Uterus (tissue), 4 donors: ENCODE measurements at places on chromosomes 1 and 21. TPM values are rescaled to one million over a fixed set of nuclear protein-coding genes. Genes with fewer than 3 reads are reported as not detected.
A peak's percentile ranks its signal among the peaks of the same experiment; 100 is the strongest.

GRCh38 chr21:34367320-34367935 lies 3.6 kb downstream of the KCNE2 start:
- peak; percentile 47 for DNase-seq

DNA sequence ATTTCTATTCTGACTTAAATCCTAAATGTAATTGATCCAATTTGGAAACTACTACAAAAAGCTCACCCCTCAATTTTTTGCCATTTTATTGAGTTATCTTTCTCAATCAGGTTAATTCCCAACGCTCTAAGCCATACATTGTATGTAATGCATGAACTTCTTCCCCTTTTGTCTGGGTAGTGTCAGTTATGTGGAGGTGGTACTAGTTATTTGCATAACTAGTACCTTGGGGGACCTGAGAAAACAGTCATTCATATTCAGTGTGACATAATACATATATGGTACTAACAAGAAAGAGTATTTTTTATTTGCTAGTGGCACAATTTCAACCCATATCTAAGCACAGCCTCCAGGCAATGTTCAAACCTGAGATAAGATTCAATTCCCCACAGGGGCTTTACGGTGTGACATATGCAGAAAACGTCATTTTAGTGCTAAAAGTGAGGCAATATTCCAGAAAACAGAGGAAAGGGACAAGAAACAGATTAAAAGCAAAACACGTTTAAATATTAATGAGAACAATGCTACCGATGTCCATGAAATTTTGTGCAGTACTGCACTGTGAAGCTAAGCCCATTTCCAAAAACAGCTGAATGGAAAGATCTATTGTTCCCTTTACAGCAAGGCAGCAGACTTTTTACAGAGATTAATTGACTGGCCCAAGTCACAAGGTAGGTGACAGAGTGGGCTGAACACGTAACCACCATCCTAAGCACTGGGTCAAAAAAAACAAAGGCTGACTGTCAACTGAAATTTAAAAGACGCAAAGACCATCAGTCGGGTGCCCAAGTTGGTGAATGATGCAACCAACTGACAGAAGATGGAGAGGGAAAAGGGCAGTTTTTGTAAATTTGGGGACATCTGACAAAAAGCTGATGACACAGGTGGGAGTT lies 1.4 kb downstream of the HLCS start:
- no peak for DNase-seq

- DNase-seq: no peak
These were observed 2.0 kb downstream of the TNFSF18 start for GRCh38 chr1:173048621-173049321.

GRCh38 chr1:240199758-240200645 lies 108.3 kb downstream of the FMN2 start:
- DNase-seq: no peak

DNA sequence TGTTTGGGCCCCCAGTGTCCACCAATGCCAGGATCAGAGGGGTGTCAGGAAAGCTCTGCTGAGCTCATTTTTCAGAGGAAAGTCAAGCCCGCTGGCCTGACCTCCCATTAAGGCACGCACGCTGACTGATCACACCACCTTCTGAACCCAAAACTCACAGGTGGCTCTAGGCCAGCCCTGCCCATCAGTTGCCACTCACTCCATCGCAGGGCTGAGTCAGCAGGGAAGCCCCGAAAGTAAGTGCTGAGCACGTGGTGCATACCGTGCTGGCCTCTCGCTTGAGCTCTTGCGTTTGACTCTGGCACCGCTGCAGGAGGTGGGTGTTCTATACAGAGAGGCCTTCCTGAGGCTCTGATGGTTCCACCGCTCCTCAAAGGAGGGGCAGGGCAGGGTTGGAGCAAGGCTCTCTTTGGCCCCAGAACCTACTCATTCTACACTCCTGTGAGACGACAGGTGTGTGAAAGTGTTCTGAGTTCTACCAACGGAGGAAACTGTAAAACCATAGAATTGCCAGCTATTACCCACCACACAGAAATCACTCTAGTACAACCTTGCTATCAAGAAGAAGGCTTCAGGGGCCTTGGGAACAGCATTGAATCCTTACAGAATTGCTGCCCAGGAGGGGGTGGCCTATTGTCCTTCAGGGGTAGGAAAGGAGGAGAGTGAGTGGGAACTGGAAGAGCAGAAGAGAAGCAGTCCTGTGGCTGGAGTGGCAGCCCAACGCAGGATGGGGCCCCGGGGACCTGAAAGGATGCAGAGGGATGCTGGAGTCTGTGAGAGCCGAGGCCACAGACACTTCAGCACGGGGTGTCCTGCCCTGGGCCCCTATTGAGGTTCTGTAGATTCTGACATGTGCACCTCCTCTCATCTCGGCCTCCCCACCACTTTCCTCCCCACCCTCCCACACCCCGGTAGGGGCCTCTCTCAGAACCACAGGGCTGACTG lies 214.7 kb upstream of the EDN2 start:
- no peak for DNase-seq

- DNase-seq: no peak
These were observed 25.7 kb downstream of the VPS26C start for GRCh38 chr21:37241426-37241825.

DNA sequence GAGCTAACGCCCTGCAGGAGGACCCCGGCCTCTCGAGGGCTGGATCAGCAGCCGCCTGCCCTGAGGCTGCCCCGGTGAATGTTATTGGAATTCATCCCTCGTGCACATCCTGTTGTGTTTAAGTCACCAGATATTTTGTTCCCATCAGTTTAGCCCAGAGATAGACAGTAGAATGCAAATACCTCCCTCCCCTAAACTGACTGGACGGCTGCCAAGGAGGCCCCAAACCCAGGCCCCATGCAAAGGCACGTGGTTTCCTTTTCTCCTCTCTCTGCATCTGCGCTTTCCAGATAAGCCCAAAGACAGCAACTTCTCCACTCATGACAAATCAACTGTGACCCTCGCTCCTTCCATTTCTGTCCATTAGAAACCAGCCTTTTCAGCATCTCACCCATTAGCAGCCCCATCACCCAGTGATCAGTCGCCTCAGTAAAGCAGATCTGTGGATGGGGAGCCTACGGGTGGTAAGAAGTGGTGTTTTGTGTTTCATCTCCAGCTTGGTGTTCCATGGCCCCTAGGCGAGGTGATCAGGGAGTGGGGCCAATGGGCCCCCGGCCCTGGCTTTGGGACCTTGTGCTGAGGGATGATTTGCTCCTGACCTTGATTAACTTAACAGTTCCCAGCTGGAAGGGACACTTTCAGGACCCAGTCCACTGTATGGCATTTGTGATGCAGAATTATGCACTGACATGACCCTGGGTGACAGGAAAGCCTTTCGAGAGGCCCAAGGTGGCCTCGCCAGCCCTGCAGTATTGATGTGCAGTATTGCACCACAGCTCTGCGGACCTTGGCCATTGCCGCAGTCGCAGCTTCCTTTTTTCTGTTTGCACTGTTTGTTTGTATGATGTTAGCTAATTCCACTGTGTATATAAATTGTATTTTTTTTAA lies 5.2 kb downstream of the NPPA start:
- peak; percentile 28 for DNase-seq

GRCh38 chr1:33260439-33260838 lies 4.1 kb downstream of the ZNF362 start:
- DNase-seq: no peak

- no peak for DNase-seq
These were observed 26.4 kb upstream of the EVA1B start for GRCh38 chr1:36349839-36350238.

- DNase-seq: no peak
These were observed 34.6 kb downstream of the SLC30A7 start for GRCh38 chr1:100930494-100930893.

DNA sequence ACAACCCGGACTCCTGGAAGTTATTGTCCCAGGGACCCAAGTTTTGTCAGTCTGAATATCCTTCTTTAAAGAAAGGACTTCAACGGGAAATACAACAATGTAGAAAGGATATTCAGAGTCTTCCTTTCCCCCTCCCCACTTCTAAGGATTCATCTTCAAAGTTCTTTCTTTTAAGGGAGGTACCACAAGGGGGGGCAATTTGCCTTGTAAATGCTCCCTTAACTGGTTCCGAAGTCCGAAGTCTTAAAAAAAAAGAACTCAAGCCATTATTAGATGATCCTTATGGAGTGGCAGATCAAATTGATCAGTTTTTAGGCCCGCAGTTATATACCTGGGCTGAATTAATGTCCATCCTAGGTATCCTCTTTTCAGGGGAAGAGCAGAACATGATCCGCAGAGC lies 47.0 kb downstream of the SERINC2 start:
- no peak for DNase-seq

- no peak for DNase-seq
These were observed 3.3 kb upstream of the GBP1 start for GRCh38 chr1:89068291-89068690.

- DNase-seq: no peak
These were observed 6.7 kb downstream of the MYCL start for GRCh38 chr1:39894884-39895495.

DNA sequence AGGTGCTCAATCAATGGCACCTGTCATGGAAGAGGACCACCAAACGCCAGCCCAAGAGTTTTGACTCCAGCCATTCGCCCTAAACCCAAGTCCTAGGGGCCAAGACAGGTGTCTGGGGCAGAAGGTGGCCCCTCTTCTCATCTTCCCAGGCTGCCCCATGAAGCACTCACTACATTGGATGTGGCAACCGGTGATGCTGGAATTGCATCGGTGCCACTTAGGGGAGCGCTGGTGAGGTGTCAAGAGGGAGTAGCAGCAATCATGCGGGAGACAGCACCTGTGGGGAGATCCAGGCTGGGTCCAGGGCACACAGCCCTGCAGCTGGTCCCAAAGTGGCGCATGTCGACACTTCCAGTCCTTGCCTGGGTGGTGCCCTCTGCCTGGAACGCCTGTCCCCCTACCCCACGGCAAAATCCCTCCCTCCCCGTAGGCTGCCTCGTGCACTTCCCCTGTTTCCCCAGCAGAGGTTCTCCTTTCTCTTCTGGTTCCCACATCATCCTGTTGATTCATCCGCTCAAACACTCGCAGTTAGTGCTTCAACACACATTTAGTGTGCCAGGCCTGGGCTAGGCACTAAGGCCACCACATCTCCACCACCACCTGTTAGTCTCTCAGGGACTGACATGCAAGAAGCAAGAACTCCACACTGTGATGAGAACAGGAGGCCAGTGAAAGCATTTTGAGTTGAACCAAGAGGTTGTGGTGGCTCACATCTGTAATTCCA lies 18.5 kb downstream of the PLA2G2D start:
- DNase-seq: no peak

DNA sequence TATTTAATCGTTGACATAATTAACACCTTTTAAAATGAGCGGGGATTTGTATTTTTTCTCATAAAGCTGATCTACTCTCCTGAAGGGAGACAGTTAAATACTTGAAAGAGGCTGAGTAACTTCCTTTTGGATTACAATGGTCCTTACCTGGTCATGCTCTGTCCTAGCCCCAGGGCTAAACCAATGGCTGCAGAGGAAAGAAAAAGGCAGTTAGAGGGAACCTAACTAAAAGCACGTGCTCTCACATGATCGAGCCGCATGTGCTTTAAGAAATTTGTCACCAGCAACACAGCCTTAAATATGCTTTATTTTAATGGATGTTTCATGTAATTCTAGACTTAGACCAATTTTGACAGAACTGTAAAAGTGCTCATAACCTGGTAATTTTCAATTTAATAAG lies 132.7 kb downstream of the GPATCH2 start:
- no peak for DNase-seq

DNA sequence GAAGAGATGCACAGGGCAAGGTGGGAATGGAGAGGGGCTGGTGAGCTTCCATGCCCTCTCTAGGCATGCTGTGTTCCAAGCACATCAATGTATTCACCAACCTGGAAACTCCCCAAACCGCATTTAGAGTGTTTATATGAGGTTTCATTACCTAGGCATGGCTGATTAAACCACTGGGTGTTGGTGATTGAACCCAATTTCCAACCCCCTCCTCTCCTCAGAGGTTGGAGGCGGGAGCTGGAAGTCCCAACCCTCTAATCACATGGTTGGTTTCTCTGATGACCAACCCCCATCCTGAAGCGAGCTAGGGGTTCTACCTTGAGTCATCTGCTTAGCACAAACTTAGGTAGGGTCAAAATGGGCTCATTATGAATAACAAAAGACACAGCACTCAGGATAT lies 3.0 kb upstream of the PPIE start:
- DNase-seq: no peak

- no peak for DNase-seq
These were observed 4.1 kb upstream of the PCBP3 start for GRCh38 chr21:45639206-45640000.

GRCh38 chr21:45130324-45130774 lies 56.0 kb downstream of the ADARB1 start:
- peak; percentile 65 for DNase-seq

DNA sequence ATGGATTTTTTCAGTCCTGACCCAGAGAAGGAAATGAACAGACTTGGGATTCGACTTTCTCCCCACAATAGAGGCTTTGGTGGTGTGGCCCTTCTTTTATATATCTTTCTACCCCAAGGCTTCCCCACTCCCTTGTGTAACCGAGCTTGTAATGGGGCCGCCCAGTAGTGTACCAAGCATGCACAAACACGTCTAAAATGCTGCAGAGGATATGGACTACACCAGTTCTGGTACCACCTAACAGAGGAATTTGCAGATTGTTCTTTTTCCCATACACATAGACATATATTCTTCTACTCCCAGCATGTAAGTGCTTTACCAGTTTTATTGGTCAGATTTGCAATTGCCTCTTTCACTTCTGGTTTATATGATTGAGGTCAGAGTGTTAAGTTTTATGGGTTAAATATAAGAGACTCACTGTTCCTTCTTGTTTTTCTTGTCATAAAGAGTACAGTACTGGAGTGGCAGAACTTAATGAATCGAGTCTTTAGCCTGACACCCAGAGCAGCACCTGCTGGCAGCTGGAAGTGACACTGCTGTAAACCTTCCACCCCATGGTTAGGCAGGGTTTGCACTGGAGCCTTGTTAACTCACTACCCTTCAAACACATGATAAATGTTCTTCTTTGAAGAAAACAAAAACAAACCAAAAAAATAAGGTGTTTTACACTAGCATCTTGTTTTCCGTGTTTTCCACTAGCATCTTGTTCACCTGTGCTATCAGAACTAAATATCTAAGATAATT lies 198.6 kb downstream of the PTPRC start:
- no peak for DNase-seq

- DNase-seq: no peak
These were observed 17.5 kb upstream of the ZFP69B start for GRCh38 chr1:40432644-40433390.

DNA sequence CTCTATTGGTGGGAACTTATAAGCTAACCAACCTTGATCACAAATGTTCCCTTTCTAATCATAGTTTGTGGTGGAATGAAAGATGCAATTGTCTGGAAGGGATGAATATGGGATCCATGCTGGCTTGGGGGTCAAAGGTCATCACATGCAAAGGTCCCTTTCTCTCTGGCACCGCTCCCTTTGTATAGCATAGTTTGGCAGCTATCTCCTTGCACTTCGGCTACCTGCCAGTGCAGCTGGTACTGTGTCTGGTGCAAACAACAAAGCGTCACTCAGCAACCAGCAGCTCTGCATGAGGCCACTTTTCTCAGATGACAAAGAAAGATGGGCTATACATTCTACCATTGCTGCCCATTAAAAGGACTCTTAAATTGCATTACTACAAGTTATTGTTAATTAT lies 188.2 kb upstream of the NFIA start:
- no peak for DNase-seq

GRCh38 chr1:93734999-93735398 lies 53.4 kb upstream of the BCAR3 start:
- DNase-seq: no peak

The PRR9 gene
- total RNA-seq: not detected

The AADACL4 gene
- total RNA-seq: not detected

The SH3BGR gene
- total RNA-seq: 1.1 TPM

The SMIM12 gene
- total RNA-seq: 31.2 TPM

The CYP2J2 gene
- total RNA-seq: 0.28 TPM
